ENCODE measurements at places on chromosomes 7 and 10.

DNA sequence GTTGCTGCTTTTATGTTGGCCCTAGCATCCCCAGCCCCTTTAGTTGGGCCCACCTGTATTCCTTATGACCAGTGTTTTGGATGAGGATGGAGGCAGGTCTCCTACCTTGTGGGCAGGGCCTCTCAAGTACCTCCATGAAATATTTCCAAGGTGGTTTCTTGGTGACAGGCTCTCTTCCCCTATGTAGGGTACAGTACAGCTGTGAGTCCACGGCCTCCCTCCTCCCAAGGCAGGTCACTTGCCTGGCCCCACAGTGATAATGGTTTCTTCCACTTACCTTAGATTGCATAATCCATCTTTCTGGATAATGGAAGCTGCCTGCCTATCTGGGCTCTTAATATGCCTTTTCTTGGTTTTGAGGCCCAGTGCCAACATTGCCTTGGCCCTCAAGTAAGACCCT, 110.4 kb downstream of the NT5C2 start:
- no peak for DNase-seq

DNA sequence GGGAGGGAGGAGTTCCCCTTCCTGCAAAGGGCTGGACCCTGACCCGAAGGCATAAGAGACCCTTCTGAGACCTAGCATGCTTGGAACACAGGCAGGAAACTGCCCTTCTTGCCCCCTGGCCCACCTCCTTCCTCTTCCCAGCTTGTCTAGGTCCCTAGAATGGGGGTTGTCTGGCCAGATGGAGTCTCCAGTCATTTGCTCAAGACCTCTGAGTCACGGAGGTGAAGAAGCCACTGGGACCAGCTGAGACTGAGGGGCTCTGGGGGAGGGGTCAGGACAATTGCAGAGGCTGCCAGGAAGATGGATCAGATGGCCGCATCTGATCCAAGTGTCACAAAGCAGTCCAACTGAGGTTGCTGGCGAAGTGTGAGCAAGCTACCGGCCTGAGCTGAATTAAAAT, 46.2 kb downstream of the COL13A1 start:
- no peak for DNase-seq

DNA sequence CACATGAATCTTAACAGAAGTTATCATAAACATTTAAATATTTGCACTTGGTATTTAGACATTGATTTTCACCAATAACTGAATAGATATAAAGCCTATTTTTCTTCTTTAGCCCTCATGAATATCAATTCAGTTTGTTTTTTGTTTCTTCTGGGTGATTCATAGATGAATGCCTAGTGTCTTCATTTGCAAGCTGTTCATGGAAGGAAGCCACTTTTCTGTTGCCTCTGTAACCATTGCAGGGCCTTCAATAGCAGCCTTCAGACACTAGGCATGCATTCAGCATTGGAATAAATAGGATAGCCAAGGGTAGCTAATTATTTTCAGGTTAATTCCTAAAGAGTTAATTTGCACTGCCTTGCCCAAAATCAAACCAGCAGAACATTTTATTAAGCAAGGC, 375.3 kb downstream of the DPP6 start:
- no peak for DNase-seq

GRCh38 chr7:101180130-101180755, at the start of gene NAT16:
Gene NAT16 (minus strand): TSS chr7:101180293. CDS start chr7:101174807, 5,486 bp downstream.
- DNase-seq: no peak

GRCh38 chr7:136971776-136972175, 103.3 kb downstream of the CHRM2 start:
- DNase-seq: no peak

Measured in stimulated activated CD8-positive, alpha-beta memory T cell treated with anti-CD3 and anti-CD28 coated beads, Interleukin-7, amount 100 ng/mL, for 48 hours (primary cell).